ENCODE measurements at places on chromosomes 2 and 18.

DNA sequence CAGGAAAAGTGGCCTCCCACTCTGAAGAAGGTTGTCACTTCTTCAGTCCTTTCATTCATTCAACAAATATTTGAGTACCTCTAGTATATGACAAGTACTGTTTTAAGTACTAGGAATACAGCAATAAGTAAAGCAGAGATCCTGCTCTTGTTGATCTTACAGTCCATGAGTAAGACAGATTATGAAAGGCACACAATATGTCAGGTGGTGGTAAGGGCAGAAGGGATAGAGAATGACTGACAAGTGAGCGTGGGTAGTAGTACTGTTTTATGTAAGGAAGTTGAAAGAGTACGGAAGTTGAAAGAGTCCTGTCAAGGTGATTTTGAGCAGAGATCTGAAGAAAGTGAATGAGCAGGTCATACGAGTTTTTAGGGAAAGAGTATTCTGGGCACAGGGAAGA, 111.3 kb downstream of the GALNT1 start:
- no peak for DNase-seq

DNA sequence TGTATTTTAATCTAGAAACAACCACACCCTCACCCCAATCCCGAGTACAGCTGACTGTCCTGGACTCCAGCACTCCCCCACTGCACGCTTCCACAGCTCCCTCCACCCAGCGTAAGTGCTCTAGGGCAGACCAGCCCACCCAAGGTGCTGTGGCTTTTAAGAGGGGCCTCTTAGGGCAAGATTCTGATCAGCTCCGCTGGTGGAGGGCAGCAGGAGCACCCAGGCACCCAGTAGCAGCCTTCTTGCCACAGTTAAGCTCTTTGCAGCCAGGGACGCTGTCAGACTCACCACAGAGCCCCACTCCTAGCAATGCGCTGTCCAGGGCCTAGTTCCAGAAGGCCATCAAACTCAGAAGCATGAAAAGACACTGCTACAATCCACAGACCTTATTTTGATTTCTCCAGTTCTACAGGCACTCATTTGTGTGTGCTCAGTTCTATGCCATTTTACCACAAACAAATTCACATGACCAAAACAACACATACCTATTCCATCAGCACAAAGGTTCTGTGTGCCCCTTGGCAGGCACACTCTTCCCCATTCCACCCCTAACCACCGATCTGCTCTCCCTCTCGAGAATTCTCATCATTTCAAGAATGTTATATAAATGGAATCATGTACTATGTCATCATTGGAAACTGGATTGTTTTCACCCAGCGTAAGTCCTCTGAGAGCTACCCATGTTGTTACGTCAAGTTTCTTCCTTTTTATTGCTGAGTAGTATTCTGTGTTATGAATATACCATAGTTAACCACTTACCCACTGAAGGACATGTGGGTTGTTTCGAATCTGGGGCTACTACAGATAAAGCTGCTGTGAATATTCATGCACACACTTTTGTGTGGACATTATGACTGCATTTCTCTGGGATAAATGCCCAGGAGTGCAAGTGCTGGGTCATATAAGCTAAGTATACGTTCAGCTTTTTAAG, 40.4 kb downstream of the PTPN2 start:
- DNase-seq: no peak

GRCh38 chr2:64695721-64696261, 42.1 kb upstream of the SERTAD2 start:
- DNase-seq: no peak

- peak; percentile 2 for DNase-seq
These were observed 56.1 kb upstream of the C2orf15 start for GRCh38 chr2:99085421-99085820.

GRCh38 chr2:199902486-199903110, 8.5 kb upstream of the C2orf69 start:
- DNase-seq: no peak

DNA sequence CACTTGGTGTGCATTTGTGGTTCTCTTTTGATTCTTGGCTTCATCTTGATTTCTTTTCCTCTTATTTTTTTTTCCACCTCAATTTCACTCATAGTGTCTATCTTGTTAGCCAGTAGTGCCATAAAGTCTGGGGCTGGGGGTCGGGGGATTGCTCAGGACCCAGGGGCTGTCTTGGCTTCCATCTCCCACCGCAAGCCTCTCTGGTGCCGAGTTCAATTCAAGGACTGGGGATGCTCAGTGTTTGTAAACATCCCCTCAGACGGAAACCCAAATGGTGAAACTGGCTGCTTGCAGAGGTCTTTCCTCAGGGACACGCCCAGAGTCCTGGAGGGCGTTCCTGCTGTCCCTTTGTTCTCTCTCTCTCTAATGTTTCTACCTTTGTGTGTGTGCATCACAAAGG, 173.3 kb downstream of the TWIST2 start:
- DNase-seq: no peak

DNA sequence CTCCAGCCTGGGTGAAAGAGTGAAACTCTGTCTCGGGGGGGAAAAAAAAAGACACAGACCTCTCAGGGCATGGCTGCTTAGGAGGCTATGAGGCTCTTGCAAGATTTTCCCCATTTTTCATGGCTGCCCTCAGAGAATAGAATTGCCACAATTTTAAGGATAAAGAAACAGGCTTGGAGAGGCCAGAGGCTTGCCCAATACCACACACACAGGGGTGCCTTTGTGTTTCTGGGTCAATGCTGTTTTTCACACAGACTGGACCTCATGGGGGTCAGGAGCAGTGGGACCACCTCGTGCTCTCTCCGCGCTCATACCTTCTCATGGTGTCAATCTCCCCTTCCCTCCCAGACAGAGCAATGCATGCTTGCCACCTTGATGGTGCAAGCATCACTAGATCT, 65.4 kb upstream of the ST3GAL5 start:
- no peak for DNase-seq
